Activated T-cell treated with anti-CD3 and anti-CD28 coated beads, Interleukin-2, amount 50 U/mL, for 24 hours (primary cell): ENCODE measurements at places on chromosomes 7 and 10.
A peak's percentile ranks its signal among the peaks of the same experiment; 100 is the strongest.

- H3K4me1 ChIP-seq: peaks cover 44% of the 10 kb centered on the region
- no peak for DNase-seq
- H3K27me3 ChIP-seq: no peaks in the 10 kb centered on the region
- H3K36me3 ChIP-seq: peaks cover 84% of the 10 kb centered on the region
These were observed 38.8 kb downstream of the R3HCC1L start for GRCh38 chr10:98173260-98173659.

- H3K36me3 ChIP-seq: no peaks in the 10 kb centered on the region
- H3K27me3 ChIP-seq: peaks cover 45% of the 10 kb centered on the region
- no peak overlapping the region for H3K27ac ChIP-seq
- no peak overlapping the region for H3K4me3 ChIP-seq
- DNase-seq: no peak
These were observed 5.1 kb upstream of the AKR1E2 start for GRCh38 chr10:4820804-4821401.

DNA sequence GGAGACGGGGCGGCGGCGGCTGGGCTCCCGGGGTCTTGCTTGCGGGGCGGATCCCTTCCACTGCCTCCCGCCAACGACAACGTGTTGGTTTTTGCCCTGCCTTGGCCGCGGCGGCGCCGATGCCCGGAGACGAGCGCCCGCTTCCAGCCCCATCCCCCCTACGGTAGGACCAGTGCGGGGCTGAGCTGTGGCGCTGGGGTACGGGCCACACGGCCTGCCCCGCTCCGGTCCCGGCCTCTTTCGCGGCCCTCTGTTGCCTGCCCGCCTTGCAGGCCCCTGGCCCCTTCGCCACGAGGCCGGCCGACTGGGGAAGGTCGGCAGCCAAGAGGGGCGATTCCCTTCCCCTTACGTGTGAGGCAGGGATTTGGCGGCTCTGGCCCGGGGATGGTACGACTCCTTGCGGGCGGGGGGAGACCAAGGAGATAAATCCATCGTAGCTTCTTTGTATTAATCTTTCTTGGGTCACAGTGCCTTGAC, 488 bp downstream of the EIF4H start:
- peaks cover 54% of the 10 kb centered on the region for H3K4me1 ChIP-seq
- no peaks in the 10 kb centered on the region for H3K27me3 ChIP-seq
- DNase-seq: no peak
- peak overlapping the region; percentile 92 for H3K4me3 ChIP-seq

GRCh38 chr10:133060022-133060421, 27.7 kb upstream of the ADGRA1 start:
- no peaks in the 10 kb centered on the region for H3K36me3 ChIP-seq
- DNase-seq: no peak
- no peak overlapping the region for H3K4me3 ChIP-seq
- peaks cover 9% of the 10 kb centered on the region for H3K27me3 ChIP-seq
- H3K4me1 ChIP-seq: peaks cover 12% of the 10 kb centered on the region

DNA sequence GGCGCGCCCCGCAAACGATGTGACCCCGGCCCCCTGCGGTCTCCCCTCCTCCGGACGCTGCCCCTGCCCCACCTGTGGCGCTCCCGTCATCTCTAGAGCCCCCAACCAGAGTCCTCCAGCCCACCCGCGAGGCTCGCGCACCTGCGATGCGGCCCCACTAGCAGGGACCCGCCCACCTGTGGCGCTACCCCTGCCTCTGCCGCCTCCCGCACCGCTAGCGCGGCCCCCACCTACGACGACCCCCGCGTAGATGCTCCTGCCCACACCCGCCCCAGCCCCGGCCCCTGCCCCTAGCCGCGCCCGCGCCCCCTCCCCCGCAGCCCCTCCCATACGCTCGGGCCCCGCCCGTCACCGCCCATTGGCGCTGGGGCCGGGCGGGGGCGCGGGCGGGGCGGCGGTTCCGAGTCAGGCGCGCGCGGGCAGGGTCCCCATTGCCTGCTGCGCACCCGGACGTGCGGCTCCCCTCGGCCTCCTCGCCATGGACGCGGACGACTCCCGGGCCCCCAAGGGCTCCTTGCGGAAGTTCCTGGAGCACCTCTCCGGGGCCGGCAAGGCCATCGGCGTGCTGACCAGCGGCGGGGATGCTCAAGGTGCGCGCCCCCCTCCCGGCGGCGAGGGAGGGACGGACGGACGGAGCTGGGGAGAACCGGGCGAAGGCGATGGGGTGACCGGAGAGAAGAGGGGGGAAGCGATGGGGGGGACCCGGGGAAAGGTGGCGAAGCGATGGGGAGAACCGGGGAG, at the start of gene PFKP:
Gene PFKP, plus strand, starts transcription at position 431 of the 741 bp plus-strand sequence. Its CDS starts 48 bp downstream, at position 479.
- H3K4me3 ChIP-seq: peak within 1 kb of the TSS; percentile 91
- peak; percentile 83 for DNase-seq
- H3K27ac ChIP-seq: peak within 1 kb of the TSS; percentile 93

DNA sequence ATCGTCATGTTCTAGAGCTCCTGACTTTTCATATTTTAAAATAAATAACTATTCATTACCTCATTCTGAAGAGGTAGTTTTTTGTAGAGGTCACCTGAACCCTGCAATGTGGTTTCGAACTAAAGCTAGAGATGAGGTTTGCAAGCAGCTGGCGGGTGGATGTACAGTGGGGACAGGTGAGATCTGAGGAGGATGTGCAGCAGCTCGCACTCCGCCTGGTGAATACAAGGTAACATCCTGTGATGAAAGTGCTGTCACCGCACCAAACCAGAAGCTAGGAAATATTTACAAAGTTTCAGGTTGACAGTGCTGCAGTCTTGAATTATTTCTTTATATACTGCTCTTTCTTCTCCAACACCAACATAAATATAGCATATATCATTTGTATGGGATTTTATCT, 26.5 kb downstream of the NDUFB2 start:
- peak overlapping the region; percentile 76 for H3K27ac ChIP-seq
- no peak for DNase-seq
- H3K4me3 ChIP-seq: no peak overlapping the region
- H3K36me3 ChIP-seq: peaks cover 12% of the 10 kb centered on the region
- H3K27me3 ChIP-seq: no peaks in the 10 kb centered on the region

DNA sequence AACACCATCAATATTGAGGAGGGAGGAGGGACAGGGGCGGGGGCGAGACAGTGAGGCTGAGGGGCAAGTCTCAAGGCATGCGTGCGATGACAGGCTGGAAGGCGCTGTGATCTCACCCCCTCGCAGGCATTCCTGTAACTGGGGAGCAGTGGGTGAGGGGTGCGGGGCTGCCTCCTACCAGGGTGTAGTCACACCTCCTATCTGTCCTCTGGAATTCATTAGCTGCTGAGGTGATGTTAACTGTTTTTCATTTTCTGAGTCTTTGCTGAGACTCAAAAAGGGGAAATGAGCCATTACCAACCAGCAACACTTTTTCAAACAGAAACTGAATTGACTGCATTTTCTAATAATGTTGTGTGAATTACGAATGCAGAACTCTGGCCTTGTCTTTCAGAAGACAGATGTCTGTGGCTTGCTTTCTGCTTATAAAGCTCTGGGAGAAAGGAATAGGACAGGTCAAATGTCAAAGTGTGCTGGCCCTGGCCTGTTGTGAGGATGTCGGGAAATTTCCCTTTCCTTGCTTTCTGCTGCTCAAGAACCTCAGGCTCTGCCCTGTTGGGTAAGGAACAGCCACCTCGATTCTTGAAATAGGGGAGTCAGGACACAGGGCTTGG, 23.7 kb upstream of the CDH23 start:
- peaks cover 5% of the 10 kb centered on the region for H3K4me1 ChIP-seq
- H3K27me3 ChIP-seq: peaks cover 12% of the 10 kb centered on the region
- no peak overlapping the region for H3K27ac ChIP-seq
- no peak for DNase-seq

GRCh38 chr7:102434039-102434486, 688 bp downstream of the ORAI2 start:
- peaks cover 35% of the 10 kb centered on the region for H3K36me3 ChIP-seq
- peak overlapping the region; percentile 87 for H3K4me3 ChIP-seq
- H3K27ac ChIP-seq: peak overlapping the region; percentile 84
- H3K4me1 ChIP-seq: peaks cover 51% of the 10 kb centered on the region
- peak; percentile 48 for DNase-seq
